ENCODE measurements at places on chromosomes 7 and 10. TPM values are rescaled to one million over a fixed set of nuclear protein-coding genes. Genes with fewer than 3 reads are reported as not detected.

DNA sequence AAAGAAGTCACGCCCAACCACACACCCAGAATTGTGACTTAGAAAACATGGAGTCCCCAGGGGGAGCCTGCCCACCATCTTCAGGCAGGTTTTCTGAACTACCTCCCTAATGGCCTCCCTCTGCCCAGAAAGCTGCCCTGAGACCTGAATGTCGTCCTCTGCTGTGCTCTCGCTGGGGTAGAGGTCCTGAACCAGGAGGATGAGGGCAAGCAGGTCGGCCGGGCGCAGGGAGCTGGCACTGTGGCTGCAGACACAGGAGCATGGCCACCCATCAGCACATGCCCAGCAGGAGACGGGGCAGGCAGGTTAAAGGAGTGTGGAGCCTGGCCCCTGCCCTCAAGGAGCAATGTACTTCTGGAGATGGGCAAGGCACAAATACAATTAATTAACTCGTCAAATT lies 15.4 kb upstream of the PYROXD2 start:
- H3K27me3 ChIP-seq: no peaks in the 10 kb centered on the region
- peaks cover 13% of the 10 kb centered on the region for H3K4me1 ChIP-seq
- no peaks in the 10 kb centered on the region for H3K36me3 ChIP-seq
- H3K4me3 ChIP-seq: no peak overlapping the region
- no peak for DNase-seq
- H3K27ac ChIP-seq: no peak overlapping the region

GRCh38 chr10:43899224-43899959 lies 250.7 kb upstream of the ZNF32 start:
- H3K36me3 ChIP-seq: no peaks in the 10 kb centered on the region
- H3K27ac ChIP-seq: no peak overlapping the region
- H3K4me3 ChIP-seq: no peak overlapping the region
- DNase-seq: no peak

The IFIT2 gene
- total RNA-seq: 6.9 TPM

DNA sequence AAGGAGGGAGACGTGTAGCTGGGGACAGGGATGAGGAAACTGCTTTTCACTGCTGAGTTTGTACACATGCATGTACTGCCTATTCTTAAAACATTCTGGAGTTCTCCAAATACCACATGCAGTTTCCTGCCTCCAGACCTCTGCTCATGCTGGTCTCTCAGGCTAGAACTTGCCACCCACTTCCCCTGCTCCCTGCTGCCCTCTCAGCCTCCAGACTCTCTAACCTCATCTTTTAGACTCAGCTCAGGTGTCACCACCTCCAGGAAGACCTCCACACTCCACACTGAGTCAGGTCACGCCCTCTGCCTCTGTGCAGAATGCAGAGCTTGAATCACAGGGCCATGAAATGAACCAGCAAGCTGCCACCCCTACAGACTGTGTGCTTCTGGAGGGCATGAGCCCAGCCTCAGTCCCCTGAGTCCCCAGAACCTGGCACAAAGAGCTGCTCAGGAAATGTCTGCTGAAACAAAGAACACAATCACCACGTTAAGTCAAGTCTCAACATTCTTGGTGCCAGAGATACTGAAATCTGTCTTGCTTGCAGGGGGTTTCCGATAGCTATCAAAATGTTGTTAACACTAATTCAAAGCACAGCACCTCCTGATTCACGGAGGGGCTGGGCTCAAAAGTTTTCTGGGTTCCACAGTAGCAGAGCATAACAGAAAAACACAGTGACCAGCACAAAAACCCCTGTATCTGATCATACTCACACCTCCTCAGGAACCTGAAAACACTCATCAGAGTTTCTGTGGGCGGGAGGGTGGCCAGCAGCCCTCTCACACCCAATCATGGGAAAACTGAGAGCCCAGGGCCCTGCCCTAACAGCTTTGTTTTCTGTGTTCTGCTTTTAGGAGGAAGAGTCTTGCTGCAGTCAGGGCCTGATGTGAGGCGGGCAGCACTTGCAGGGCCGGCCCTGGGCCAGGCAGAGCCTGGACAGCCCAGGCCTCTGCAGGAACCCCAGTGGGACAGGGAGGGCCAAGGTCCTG lies 21.1 kb downstream of the FAM53B start:
- no peaks in the 10 kb centered on the region for H3K36me3 ChIP-seq
- H3K4me1 ChIP-seq: peaks cover 14% of the 10 kb centered on the region
- no peak for DNase-seq
- H3K27me3 ChIP-seq: no peaks in the 10 kb centered on the region
- no peak overlapping the region for H3K27ac ChIP-seq

DNA sequence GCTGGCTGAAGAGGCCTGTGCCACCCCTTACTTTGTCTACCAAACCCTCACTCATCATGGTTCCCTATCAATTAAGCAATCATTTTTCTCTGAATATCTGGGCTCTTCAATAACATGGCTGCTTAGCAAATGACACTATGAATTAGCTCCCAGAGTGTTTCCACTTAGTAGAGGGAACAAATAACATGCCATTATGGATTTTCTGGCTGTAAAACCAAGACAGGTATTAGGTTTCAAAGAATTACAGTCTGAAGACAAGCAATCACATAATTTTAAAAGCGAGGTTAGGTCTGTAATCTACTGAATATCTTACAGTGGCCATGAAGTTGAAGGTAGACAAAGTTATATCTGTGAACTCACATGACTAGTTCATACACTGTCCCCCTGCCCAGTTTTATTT lies 220.8 kb upstream of the PHYHIPL start:
- H3K27me3 ChIP-seq: no peaks in the 10 kb centered on the region
- no peak overlapping the region for H3K4me3 ChIP-seq
- no peaks in the 10 kb centered on the region for H3K36me3 ChIP-seq
- H3K27ac ChIP-seq: no peak overlapping the region
- peaks cover 20% of the 10 kb centered on the region for H3K4me1 ChIP-seq
- no peak for DNase-seq

The ZNF365 gene
- total RNA-seq: 20.2 TPM

DNA sequence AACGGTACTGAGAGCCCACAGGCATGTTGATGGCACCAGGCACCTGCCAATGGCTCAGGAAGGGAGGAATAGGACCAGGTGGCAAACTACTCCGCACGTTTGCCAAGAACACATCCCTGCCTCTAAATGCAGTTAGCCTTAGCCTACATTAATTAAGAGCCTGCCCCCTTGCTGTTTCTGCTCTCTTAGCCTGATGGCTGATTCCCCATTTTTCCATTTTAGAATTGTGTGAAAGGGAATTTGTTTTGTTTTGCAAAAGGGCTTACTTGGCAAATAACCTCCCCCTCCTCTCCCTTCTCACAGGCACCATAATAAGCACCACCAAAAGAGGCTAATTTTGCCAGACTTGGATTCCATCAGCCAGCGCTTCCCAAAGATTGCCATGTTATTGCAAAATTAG lies 1203.2 kb downstream of the SORCS3 start:
- H3K27ac ChIP-seq: no peak overlapping the region
- H3K4me1 ChIP-seq: no peaks in the 10 kb centered on the region
- no peak overlapping the region for H3K4me3 ChIP-seq
- no peaks in the 10 kb centered on the region for H3K36me3 ChIP-seq
- DNase-seq: no peak
- H3K27me3 ChIP-seq: peaks cover 12% of the 10 kb centered on the region

- no peaks in the 10 kb centered on the region for H3K27me3 ChIP-seq
- H3K27ac ChIP-seq: no peak overlapping the region
- DNase-seq: no peak
- no peaks in the 10 kb centered on the region for H3K4me1 ChIP-seq
Observed at GRCh38 chr10:45614869-45615268, 57.7 kb downstream of the ZFAND4 start.

- peaks cover 15% of the 10 kb centered on the region for H3K4me1 ChIP-seq
Observed at GRCh38 chr10:42637648-42638054, 719 bp downstream of the ZNF33B start.

GRCh38 chr7:141339603-141340002 lies 211.6 kb upstream of the AGK start:
- H3K4me1 ChIP-seq: no peaks in the 10 kb centered on the region
- H3K27me3 ChIP-seq: peaks cover 39% of the 10 kb centered on the region
- H3K36me3 ChIP-seq: no peaks in the 10 kb centered on the region
- DNase-seq: no peak
- H3K4me3 ChIP-seq: no peak overlapping the region
- no peak overlapping the region for H3K27ac ChIP-seq

DNA sequence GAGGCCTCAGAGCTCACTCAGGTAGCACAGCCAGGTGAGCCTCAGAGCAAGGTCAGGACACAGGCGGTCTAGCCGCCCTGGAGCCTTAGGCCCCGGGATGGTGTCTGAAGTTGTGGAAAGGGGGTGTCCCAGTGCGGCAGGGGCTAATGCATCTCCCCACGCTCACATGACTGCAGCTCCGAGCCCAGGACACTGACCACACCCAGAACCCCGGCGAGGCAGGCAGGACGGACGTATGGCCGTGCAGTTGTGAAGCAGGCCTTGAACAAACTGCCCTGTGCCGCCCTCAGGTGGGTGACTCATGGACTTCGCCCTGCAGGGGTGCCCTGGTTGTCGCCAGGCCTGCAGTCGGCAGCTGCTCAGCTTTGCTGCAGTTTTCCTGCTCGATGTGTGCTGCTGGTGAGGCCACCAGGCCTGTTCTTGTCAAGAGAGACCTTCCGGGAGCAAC lies 5.0 kb upstream of the PRKAR1B start:
- no peaks in the 10 kb centered on the region for H3K27me3 ChIP-seq
- H3K4me3 ChIP-seq: no peak overlapping the region
- peak; percentile 62 for DNase-seq
- H3K27ac ChIP-seq: 0 out of 2 replicates have a peak overlapping the region, but pooled peaks have one; percentile 17
- peaks cover 19% of the 10 kb centered on the region for H3K4me1 ChIP-seq

DNA sequence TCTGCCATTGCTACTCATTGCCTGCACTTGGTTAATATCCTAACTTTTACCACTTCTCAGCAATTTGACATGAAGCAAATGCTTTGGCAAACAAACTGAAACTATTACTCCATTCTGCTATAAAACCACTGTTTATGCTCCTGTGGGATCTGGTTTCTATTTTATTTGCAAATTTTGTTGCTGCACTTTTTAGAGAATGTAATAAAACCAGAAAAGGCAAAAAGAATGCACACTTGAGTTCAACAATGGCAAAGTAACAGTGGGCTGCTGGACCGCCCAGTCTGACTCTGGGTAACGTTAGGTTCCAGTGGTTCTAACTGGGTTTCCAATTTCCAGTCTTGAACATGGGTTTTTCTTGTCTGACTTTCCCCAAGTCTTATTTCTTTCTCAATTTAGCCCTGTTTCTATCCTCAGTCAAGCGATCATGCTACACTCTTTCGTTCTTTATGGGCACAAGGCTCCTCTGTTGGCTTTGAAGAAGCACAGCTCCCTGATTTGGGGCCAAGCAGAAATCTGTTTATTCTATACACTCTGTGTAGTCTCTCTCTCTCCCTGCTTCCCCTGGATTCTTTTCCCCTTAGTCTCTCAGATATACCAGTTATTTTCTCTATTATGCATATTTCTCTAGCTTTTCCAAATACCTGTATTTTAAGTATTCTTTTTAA lies 129.2 kb upstream of the FAM3C start:
- no peak overlapping the region for H3K4me3 ChIP-seq
- H3K27me3 ChIP-seq: no peaks in the 10 kb centered on the region
- no peak for DNase-seq

GRCh38 chr7:107563081-107563774 lies 492 bp downstream of the COG5 start:
- peaks cover 4% of the 10 kb centered on the region for H3K36me3 ChIP-seq
- peak overlapping the region; percentile 97 for H3K27ac ChIP-seq
- DNase-seq: peak; percentile 6
- H3K4me3 ChIP-seq: peak overlapping the region; percentile 87
- no peaks in the 10 kb centered on the region for H3K27me3 ChIP-seq
- H3K4me1 ChIP-seq: peaks cover 55% of the 10 kb centered on the region

DNA sequence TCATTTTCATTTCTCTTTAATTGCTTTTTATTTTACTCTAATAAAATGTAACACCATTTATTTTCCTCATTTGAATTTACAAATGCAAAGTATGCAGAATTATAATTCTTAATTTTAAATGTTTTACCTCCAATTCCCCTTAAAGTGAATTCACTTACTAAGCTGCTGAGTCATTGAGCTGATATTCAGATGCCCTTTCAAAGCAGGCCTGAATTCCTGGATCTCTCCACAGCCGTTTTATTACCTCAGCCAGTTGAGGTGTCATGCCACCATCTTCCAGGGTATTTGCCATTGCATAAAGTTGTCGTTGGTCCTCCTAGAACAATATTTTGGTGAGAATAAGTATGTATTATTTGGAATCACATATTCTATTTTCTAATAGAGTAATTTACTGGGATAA lies 33.2 kb downstream of the GNAT3 start:
- peak; percentile 74 for DNase-seq
- H3K36me3 ChIP-seq: no peaks in the 10 kb centered on the region
- 0 out of 2 replicates have a peak overlapping the region, but pooled peaks have one; percentile 9 for H3K27ac ChIP-seq
- no peaks in the 10 kb centered on the region for H3K27me3 ChIP-seq
- H3K4me3 ChIP-seq: no peak overlapping the region
- peaks cover 44% of the 10 kb centered on the region for H3K4me1 ChIP-seq

Measured in PC-3 (cell line).